ENCODE measurements at places on chromosomes 6 and 20.

DNA sequence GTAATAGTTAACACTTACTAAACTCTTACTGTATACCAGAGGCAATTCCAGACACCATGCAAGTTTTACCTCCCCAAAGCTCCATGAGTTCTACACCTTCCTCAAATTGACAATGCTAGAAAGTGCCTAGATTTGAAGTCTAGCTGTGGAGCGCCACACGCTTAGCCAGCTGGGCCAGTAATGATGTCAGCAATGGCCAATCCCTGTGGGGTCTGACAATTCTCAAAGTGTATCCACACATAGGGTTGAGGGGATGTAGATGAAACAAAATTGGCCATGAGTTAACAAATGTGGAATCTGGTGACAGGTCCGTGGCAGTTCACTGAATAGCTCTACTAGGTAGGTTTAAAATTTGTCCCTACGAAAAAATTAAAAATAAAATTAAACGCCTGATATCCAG, 1.3 kb downstream of the ZNF343 start:
- no peak for DNase-seq

- peak; percentile 85 for DNase-seq
These were observed 35.9 kb downstream of the RIPOR3 start for GRCh38 chr20:50655311-50655880.

DNA sequence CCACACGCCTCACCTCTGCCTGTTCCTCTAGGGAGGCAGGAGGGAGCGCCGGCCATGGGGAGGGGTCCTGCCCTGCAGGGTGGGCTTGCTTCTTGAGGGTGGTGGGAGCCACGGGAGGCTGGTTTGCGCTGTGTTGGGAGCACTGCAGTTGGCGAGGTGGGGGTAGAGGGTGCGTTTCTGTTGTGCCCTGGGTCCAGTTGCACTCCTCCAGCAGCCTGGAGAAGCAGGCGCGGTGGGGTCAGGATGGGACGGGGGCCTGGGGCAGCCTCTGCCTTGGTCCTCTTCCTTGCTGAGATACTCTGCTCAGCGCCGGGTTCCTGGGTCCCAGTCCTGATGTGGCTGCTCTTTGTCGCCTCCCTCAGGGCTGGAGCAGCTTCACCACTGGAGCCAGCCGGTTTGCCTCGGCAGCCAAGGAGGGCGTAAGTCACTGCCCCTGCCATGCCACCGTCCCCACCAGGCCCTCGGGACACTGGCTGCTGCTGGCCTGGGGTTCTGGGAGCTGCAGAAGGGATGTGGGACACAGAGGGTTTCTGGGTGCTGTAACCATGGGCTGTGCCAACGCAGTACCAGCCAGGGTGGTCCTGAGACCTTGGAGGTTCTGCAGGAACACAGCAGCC, 8.4 kb downstream of the ARFGAP1 start:
- DNase-seq, result no peak

DNA sequence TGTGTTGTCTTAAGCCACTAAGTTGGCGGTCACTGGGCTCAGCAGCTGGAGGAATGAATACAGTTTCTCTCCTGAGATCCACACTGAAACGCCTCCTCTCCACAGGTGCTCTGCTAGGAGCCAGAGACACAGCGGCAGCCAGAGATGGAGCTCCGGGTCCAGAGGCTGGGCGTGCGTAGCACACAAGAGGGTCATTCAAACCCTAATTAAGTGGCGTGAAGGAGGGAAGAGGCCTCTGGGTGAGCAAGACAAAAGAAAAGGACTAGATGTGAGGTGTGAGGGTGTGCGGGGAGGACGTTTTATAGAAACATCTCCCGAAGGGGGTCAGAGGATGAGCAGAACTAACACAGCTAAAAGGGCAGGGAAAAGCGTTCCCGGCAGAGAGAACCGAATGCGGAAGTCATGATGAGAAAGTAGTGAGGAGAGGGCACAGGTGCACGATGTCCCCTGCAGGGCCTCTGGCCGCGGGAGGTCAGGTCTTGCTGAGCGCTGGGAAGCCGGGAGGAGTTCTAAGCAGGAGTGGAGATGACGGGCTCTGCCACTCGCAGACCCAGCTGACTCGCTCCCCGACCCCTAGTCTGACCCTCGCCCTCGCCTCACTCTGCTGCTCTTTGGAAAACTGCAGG, 54.4 kb downstream of the BMP7 start:
- DNase-seq, result no peak

DNA sequence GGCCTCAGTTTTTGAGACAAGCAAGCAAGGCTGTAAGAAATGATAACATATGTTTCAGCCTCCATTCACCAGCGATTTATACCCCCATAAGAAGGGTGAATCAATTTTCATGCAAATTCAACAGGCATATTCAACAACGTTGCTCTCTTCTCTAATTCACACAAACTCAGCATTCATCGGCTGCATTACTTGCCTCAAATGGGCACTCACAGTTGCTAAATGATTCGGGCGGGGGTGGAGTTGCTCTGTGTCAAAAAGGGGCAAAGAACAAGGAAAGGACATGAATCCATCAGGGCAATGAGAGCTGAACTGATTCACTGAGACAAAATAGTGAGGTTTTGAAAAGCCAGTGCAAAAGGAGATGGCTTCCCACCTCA, 9.0 kb downstream of the MOXD1 start:
- no peak for DNase-seq

GRCh38 chr20:17504066-17504897, 26.9 kb downstream of the BFSP1 start:
- no peak for DNase-seq

GRCh38 chr6:43052842-43053544, 658 bp downstream of the CUL7 start:
- DNase-seq, result no peak

DNA sequence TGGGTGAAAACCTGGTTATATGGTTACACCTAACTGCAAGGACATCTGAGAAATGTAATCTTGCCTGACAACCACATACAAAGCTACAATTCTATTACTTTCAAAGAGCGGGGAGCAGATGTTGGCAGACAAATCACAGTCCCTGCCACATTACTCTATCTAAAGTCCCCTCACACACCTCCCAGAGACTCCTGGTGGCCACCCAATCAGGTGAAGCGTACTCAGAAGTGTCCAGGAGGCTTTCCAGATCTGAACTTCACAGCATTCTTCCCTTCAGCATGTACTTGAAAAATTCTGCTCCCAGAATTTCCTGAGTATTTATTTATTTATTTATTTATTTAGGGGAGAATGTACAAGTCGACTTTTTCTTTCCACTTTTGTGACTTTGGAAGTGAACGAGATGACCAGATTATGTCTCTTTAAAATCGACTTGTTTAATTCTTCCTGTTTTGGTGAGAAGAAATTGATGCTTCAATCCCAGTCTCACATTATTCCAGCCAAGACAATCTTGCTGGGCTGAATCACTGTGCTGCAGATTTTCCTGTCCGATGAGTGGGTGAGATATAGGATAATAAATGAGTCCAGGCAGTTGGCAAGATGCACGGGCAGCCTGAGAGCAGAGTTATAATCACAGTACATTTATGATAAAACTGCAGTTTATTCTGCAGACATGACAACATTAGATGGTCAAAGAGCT, 46.9 kb upstream of the POPDC3 start:
- no peak for DNase-seq

- no peak for DNase-seq
These were observed 49.0 kb downstream of the PPP1R14C start for GRCh38 chr6:150191809-150192208.

DNA sequence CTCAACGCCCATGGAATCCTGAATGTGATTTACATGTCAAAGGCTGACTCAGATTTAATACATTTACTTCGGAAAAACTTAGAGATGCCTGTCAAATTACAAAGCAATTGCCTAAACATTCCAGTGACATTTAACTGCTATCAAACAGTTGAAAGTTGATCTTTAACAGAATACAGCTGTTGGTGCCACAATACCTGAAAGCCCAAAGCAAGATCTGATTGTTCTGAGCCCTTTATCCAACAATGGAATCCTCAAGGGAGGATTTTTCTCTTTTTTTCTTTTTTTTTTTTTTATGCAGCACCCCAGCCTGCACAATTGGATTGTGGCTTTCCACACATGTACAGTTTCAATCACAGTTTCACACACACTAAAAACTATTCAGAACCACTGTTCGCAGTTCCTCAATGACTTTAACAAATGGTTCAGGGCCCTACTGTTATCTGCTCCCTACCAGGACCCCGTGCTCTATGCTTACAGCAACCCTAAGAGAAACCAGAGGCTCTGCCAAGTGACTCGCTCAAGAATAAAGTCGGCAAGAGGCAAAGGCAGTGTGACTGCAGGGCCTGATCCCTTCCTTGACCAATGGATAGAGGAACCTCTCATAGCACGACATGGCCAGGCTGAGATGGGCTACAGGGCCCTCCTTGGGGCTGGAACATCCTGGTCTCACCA, 33.3 kb downstream of the EPB41L2 start:
- no peak for DNase-seq

DNA sequence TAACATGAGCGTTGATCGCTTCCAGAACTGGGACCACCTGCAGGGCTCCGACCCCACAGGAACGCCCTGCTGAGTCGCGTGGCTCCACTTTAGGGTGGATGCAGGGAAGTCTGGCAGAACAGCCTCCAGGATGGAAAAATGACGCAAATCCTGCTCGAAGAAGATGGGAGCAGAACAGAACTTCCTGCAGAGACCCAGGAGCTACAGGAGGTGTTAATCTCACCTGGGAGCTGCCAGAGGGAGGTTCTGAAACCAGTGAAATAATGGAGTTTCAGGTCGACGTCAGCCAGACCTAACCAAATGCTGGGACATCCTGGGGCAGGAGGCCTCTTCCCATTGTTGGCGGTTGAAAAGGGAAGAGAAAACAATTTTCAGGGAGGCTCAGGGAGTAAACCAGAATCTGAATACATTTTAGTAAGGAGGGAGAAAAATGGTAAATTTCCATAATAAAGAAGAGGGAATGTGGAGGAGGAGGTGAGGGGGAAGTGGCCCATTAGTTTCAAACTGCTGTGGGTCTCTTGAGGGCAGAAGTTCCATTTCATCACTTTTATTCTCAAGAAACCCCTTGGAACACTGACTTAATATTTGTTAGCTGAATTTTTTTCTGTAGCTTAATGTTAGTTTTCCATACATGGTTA, 558.4 kb upstream of the CDH4 start:
- no peak for DNase-seq

DNA sequence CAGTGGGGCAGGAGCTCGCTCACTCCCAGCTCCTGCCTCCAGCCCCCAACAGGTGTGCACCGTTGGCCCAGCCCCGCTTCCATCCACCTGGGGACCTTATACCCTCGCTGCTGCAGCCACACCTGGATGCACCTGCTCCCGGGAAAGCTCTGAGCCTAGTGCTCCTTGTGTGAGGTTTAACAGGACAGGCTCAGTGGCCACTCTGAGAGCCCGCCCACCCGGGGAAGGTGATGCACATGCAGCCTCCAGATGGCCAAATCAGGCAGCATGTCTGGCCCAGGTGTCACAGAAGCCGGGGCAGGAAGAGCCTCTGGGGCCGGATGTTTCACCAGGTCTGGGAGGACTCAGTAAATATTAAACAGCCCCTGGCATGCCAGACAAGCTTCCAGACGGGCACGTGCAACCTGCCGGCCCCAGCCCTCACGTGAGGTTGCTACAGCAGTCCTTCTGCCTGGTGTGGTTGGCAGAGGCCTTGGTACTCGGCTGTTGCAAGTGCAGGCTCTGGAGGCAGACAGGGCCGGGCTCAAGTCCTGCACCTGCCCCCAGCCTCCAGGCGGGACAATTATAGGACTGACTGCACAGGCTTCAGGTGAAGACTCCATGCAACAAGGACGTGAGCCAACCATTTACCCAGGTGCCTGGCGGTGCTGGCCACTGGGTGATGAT, 66.9 kb downstream of the RIPOR3 start:
- no peak for DNase-seq

GRCh38 chr20:56626367-56627121, 2.6 kb upstream of the TFAP2C start:
- DNase-seq, result no peak

DNA sequence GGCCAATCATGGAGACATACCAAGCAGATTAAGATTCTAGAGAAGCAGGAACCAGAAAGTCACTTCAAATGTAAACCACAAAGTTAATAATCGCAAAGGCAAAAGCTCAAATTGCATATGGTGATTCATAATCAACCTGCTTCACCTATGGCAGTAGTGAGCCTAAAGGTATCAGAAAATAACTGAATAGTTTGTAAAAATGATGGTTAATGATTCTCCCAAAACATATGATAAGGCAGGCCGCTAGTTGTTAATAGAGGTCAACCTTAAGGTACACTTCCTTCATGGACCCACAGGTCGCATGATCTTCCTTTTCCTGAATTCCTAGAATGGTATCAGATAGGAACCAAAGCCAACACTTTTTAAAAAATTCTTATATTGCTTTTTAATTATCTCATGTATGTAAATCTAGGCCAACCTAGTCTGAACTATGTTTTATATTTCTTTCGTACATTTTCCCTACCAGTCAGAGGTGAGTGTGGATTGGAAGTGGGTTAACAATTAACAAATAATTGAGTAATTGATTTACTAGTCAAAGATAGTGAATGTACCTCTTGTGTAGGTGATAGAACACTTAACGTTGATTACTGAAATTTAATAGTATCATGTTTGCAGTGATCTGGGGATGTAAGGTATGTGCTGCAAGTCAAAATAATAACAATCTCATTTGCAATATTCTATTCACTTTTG, 16.4 kb downstream of the TAAR2 start:
- DNase-seq, result no peak

DNA sequence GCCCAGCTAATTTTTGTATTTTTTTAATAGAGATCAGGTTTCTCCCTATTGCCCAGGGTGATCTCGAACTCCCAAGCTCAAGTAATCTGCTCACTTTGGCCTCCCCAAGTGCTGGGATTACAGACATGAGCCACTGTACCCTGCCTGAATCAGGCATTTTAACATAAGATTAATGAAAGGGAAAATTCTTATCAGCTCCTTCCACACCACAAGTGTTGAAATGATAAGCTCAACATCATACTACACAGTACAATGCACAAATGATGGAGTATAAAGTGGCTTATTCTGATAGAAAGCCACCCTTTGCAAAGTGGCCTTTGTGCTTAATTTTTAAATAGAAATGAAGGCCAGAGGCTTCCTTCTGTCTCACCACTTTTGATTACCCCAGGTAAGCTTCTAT, 71.3 kb upstream of the MCHR2 start:
- no peak for DNase-seq

DNA sequence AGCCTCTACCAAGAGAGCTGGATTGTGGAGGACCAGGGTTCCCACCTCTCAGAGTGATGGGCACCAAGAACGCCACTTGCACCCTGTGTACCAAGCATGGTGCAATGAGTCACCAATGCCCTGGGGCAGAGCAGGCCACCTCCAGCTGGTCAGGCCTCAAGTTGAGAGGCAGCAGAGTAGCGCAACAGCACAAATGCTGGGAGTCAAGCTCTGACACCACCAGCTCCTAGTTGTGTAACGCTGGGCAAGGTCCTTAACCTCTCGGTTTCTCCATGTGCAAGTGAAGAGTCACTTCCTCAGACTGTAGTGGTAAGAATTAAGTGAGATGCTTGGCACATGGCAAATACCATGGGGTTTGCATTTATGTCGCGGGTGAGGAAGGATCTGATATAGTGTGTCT, 25.6 kb downstream of the GFOD1 start:
- no peak for DNase-seq

- DNase-seq, result no peak
These were observed 62.4 kb downstream of the AIG1 start for GRCh38 chr6:143123081-143123480.

- peak; percentile 64 for DNase-seq
These were observed 140.7 kb downstream of the TAF4 start for GRCh38 chr20:61924858-61925554.

- no peak for DNase-seq
These were observed 27.9 kb downstream of the UBD start for GRCh38 chr6:29531668-29532067.
